ENCODE measurements at places on chromosomes 6 and 20.

DNA sequence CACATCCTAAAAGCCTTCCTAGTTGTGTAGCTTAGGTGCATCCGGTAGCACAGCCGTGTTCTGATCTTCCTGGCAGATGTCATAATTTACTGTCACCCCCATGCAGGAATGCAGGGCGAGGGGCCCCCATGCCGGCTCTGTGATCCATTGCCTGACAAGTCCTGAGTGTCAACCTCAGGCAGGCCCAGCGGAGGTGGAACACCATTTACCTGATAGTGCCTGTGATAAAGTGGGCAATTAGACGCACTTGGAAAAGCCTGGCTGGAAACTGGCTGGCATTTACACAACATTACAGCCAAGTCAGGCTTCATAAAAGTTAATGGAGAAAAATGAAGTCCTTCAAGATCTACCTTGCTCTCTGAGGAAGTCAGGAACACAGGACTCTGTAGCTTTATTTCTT is 521.4 kb upstream of the JAG1 start:
- no peak for DNase-seq
- H3K4me1 ChIP-seq: no peaks in the 10 kb centered on the region
- H3K4me3 ChIP-seq: no peak overlapping the region
- H3K27me3 ChIP-seq: no peaks in the 10 kb centered on the region
- H3K27ac ChIP-seq: no peak overlapping the region

DNA sequence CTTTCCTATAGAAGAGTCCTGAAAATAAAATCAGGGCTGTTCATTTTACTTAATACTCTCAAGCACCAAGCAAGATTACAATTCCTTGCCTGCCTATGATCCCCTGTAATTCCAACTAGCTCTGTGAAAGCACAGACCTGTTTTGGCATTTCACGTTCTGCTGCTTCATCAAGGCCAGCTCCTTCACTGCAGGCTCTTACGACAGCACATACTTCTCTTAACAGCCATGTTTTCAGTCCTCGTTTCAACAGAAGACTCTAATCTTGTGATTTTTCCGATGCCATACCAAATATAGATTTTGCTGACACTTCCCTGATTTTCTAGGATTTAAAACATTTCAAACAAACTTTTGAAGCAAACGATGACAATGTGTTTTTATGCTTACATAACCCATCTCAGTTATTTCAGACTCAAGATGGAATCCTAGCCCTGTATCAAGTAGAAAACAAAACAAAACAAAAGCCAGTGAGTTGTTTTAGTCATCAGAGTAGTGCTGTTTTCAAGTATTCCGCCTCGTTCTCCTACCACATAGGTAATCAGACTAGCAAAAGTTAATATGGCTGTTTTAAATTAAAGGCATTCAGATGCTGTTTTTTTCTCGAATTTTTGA is 616.5 kb upstream of the CITED2 start:
- no peaks in the 10 kb centered on the region for H3K4me1 ChIP-seq
- H3K4me3 ChIP-seq: no peak overlapping the region
- H3K27me3 ChIP-seq: no peaks in the 10 kb centered on the region

DNA sequence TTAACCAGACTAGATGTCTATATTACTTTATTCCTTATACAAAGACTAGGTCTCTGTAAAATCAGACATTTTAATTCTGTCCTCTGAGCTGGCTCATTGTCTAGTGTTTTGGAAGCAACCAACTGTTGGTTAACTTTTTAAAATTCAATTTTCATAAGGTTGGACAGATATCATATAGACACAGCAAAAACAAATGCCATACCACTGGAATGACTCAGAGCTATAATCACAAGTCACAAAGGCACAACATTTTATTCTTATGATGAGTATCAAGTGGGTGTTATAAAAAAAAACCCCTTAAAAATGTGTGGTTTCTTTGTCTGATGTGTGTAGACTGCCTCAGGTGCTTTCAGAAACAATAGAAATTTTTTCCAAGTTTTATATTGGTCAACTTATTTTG is 296.2 kb upstream of the MARCKS start:
- no peaks in the 10 kb centered on the region for H3K27me3 ChIP-seq
- no peaks in the 10 kb centered on the region for H3K36me3 ChIP-seq
- peaks cover 19% of the 10 kb centered on the region for H3K4me1 ChIP-seq
- H3K4me3 ChIP-seq: no peak overlapping the region
- DNase-seq: no peak
- no peak overlapping the region for H3K27ac ChIP-seq

GRCh38 chr20:58547623-58548475 is 32.6 kb upstream of the APCDD1L start:
- H3K36me3 ChIP-seq: no peaks in the 10 kb centered on the region
- H3K27me3 ChIP-seq: peaks cover 3% of the 10 kb centered on the region
- H3K27ac ChIP-seq: no peak overlapping the region
- H3K4me3 ChIP-seq: no peak overlapping the region
- H3K4me1 ChIP-seq: no peaks in the 10 kb centered on the region

DNA sequence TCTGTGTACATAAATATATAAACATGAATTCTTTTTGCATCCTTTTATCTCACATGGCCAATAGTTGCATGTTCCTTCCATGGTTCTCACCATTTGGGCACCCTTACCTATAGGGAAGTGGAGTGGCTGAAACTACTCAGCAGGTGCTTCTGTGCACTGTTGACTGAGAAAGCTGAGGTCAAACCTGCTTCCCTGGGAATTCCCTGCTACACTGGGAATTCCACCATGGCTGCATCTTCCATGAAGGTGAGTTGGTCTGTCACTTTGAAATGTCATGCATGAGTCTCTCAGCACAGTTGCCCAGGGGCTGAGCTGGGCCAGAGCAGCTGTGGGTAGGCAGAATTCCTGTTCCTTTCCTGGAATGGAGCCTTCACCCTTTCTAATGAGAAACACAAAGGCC is 193.8 kb upstream of the PRSS16 start:
- H3K27ac ChIP-seq: no peak overlapping the region
- no peak overlapping the region for H3K4me3 ChIP-seq
- H3K27me3 ChIP-seq: no peaks in the 10 kb centered on the region
- no peaks in the 10 kb centered on the region for H3K36me3 ChIP-seq

GRCh38 chr6:122713138-122713537 is 66.4 kb upstream of the FABP7 start:
- no peak for DNase-seq
- H3K27ac ChIP-seq: no peak overlapping the region
- no peaks in the 10 kb centered on the region for H3K36me3 ChIP-seq

GRCh38 chr20:60469829-60470228 is 511.6 kb downstream of the CDH26 start:
- no peaks in the 10 kb centered on the region for H3K27me3 ChIP-seq
- no peak overlapping the region for H3K4me3 ChIP-seq
- H3K36me3 ChIP-seq: no peaks in the 10 kb centered on the region
- H3K27ac ChIP-seq: no peak overlapping the region

DNA sequence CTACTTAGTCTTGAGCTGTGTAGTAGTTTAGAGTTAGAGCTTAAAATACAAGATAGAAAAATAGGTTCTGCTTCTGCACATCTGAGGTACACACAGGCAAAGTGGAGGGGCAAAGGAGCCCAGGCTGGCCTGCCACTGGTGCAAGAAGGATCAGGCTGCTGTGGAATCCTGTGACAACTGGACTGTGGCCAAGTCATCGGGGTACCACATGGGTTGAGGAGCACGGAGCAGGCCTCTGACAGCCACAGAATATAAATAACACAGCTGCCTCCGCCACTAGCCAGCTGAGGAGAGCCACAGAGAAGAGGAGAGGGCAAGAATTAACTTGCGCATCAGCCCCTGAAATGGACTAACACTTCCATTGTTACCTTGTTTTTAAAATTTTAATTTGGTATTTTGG is 206.0 kb upstream of the MARCKS start:
- no peaks in the 10 kb centered on the region for H3K36me3 ChIP-seq
- H3K4me1 ChIP-seq: peaks cover 38% of the 10 kb centered on the region
- no peak overlapping the region for H3K4me3 ChIP-seq
- no peak overlapping the region for H3K27ac ChIP-seq
- no peak for DNase-seq

- DNase-seq: no peak
- peaks cover 3% of the 10 kb centered on the region for H3K27me3 ChIP-seq
- H3K27ac ChIP-seq: no peak overlapping the region
- H3K4me3 ChIP-seq: no peak overlapping the region
- peaks cover 41% of the 10 kb centered on the region for H3K4me1 ChIP-seq
These were observed 95.5 kb downstream of the NCR2 start for GRCh38 chr6:41430875-41431274.

DNA sequence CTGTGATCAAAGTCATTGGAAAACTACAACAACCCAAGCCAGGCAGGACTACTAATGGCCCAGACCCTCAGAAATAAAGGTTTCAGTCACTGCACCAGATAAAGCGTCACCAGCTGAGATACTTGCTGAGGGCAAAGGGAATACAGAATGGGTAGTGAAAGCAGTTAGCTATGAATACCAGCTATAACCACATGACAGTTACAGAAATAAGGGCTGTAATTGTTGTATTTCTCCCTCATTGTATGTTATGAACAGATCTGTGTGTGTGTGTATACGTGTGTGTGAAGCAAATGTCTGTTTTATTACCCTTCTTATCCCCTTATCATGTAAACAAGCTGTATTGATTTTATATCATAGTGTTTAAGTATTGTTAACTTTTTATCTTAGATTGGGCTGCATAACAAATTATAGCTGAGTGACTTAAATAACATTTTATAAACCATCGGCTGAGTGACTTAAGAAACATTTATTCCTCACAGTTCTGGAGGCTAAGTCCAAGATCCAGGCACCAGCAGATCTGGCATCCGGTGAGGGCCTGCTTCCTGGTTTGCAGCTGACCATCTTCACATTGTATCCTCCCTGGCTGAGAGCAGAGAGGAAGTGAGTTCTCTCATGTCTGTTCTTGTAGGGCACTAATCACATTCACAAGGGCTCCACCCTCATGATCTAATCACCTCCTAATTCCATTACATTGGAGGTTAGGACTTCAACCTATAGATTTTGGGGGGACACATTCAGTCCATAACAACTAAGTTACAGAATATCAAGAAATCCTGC is 46.0 kb upstream of the VSX1 start:
- H3K4me1 ChIP-seq: no peaks in the 10 kb centered on the region
- no peak for DNase-seq
- no peak overlapping the region for H3K27ac ChIP-seq
- no peak overlapping the region for H3K4me3 ChIP-seq
- H3K27me3 ChIP-seq: no peaks in the 10 kb centered on the region

DNA sequence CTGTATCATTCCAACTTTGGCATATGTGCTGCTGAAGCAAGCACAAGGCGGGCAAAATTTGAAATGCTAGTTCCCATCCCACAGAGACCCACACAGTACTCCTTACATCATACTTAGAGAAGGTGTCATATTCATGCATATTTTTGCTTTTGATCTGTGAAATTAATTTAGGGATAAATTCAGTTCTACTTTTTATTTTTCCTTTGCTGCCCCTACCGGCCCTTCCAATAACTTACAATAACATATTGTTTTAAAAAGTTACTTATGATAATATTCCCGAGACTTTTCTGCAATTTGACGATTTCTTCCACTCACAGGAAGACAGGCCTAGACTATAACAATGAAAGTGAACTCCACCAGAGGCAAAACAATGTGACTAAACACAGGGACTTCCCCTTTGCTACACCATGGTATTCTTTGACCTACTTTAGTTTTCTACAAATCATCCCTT is 35.0 kb downstream of the SESN1 start:
- no peak for DNase-seq
- H3K27ac ChIP-seq: no peak overlapping the region
- H3K4me3 ChIP-seq: no peak overlapping the region
- H3K36me3 ChIP-seq: no peaks in the 10 kb centered on the region
- no peaks in the 10 kb centered on the region for H3K27me3 ChIP-seq

- H3K27ac ChIP-seq: no peak overlapping the region
- no peaks in the 10 kb centered on the region for H3K36me3 ChIP-seq
- no peaks in the 10 kb centered on the region for H3K4me1 ChIP-seq
- no peak for DNase-seq
These were observed 33.8 kb downstream of the DLGAP4 start for GRCh38 chr20:36339646-36340592.

DNA sequence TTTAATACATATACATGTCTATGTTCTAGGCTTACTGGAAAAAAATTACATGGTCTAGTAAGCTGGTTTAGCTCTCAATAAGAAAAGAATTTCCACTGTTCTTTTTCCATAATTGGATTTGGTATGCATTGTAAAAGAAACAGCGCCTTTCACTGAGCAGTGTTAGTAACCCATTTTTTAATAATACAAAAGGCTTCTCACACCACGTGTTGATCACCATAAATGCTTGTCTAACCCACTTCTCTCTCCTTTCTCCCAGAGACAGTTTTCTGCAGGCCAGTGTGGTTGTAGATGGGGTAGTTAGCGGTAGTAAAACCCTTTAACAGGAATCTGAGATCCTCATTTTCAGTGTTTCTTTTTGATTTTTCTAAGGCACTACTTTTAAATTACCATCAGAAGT is 348.7 kb upstream of the MANEA start:
- H3K4me1 ChIP-seq: no peaks in the 10 kb centered on the region
- H3K36me3 ChIP-seq: no peaks in the 10 kb centered on the region
- H3K27ac ChIP-seq: no peak overlapping the region
- no peaks in the 10 kb centered on the region for H3K27me3 ChIP-seq
- no peak overlapping the region for H3K4me3 ChIP-seq

DNA sequence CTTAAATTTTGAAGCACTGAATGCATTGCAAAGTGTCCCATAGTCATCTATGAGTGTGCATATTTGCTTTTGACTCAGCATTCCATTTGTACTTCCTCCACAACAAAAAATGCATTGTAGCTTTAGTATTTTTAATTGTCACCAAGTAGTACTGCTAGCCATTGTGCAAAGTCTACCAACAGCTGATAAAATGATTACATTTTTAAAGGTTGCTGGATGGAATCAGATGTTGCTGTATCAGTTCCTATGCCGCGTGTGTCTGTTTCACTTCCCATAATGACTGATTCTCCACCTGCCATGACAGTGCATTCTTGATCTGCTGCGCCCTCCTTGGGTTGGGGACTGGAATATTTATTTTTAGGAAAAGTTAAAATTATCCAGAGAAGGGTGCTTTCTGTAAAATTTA is 41.2 kb downstream of the SLX4IP start:
- H3K27ac ChIP-seq: no peak overlapping the region
- H3K27me3 ChIP-seq: no peaks in the 10 kb centered on the region

DNA sequence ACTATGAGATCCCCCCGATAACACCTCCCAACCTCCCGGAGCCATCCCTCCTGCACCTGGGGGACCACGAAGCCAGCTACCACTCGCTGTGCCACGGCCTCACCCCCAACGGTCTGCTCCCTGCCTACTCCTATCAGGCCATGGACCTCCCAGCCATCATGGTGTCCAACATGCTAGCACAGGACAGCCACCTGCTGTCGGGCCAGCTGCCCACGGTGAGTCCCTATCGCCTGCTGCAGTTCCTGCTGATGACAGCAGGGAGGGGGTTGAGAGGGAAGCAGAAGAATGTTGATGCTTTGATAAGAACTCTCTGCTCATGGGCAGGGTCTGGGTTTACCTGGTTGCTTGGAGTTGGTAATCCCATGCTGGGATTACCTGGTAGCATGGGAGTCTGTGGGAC is 91.9 kb downstream of the TOX2 start:
- H3K27me3 ChIP-seq: peaks cover 11% of the 10 kb centered on the region
- H3K27ac ChIP-seq: no peak overlapping the region
- no peaks in the 10 kb centered on the region for H3K36me3 ChIP-seq
- no peaks in the 10 kb centered on the region for H3K4me1 ChIP-seq

DNA sequence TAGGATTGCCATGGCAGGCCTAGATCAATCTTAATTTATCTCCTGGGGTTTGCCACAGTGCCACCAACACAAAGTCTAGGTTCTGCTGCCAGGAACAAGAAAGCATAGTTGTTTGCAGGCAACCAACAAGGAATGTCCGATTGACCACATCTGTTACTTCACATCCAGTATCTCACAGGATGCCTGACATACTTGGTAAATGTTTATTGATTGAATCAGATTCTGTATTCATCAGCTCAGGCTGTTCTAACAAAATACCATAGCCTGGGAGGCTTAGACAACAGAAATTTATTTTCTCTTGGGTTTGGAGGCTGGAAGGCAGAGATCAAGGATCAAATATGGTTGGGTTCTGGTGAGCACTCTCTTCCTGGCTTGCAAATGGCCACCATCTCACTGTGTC is 26.3 kb upstream of the MC3R start:
- H3K27me3 ChIP-seq: no peaks in the 10 kb centered on the region
- H3K4me3 ChIP-seq: no peak overlapping the region
- no peaks in the 10 kb centered on the region for H3K4me1 ChIP-seq
- DNase-seq: no peak

Data from HepG2 (cell line).